Frontal cortex (tissue), 4 donors: ENCODE measurements at places on chromosomes 5 and 9.

- no peak for DNase-seq
Observed at GRCh38 chr9:79657891-79658290, 86.1 kb downstream of the TLE4 start.

- DNase-seq: no peak
Observed at GRCh38 chr9:38652044-38652443, 31.6 kb upstream of the ANKRD18A start.

- DNase-seq: no peak
Observed at GRCh38 chr9:133836818-133837217, 98.7 kb upstream of the SARDH start.

GRCh38 chr5:125148706-125149105 lies 402.3 kb upstream of the ZNF608 start:
- no peak for DNase-seq

DNA sequence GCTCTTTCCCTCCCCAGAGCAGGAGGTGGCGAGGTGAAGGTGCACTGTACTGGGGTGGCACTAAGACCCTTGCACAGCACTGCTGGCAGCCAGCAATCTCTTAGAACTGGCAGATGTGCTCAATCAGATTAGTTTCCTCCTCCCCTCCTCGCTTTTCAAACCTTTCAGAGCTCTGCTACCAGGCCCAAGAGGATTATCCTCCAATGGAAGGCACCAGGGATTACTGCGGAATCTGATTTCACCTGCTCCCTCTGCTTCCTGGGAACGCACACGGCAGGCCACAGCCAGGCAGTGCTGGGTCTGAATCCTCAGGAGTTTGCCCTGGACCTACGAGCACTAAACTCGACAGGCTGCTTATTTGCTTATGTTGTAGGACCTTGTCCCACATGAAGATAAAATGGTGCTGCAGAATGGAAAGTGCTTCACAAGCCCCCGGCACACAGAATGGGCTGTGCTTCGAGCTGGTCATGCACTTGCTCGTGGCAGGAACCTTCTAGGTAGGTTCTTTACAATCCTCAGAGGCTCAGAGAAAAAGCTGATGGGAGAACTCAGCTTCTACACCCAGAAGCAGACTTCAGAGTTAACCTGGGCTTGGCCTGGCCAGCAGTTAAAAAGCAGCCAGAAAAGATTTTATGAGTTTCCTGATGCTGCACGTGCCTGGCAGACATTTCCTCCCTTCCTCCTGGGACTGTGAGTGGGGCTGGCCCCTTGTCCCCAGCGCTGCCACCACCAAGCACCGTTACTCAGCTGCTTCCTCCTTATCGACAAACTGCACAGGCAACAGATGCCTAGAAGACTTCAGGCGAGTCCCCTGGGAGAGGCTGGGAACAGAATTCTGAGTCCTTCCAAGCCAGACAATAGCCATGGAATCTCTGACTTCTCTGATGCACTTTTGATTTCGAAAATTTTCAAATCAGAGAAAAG lies 33.1 kb downstream of the FABP6 start:
- no peak for DNase-seq

GRCh38 chr9:125912667-125913066 lies 165.5 kb downstream of the PBX3 start:
- no peak for DNase-seq

DNA sequence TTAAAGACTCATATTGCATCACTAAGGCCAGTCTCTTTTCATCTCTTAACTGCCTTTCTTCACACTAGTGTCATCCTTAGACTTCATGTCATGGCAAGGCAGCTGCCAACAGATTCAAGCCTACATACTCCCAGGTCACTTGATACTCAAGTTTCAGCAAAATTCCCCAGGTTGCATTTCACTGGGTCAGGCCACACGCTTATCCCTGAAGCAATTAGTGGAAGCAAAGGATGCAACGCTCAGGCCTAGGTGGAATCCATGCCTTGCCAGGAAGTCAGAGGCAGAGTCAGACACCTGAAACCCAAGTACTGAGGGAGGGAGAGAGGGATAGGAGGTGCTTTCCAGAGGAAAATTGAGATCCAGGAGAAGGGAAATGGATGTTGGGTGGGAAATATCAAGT lies 28.9 kb downstream of the YIPF5 start:
- no peak for DNase-seq

DNA sequence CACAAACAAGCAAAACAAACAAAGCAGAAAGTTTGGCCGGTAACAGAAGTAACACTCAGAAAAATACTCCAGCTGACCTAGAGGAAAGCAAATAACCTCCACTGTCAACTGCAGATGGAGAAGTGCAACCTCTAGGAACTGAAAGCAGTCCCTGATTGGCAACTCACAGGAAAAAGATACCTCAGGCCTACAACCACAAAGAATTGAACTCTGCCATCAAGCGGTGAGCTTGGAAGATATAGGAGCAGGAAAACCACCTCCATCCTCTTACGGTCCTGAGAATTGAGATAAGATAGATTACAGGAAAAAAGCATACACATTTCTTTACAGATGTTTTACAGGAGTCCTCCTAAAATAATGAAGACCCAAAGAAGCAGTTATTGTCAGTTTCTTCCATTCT lies 184.5 kb downstream of the PDZD2 start:
- no peak for DNase-seq
